ENCODE measurements at places on chromosomes 1 and 21.
A peak's percentile ranks its signal among the peaks of the same experiment; 100 is the strongest.

- DNase-seq, result no peak
Measured at GRCh38 chr1:2195785-2196184, 1.2 kb upstream of the FAAP20 start.

- no peak for DNase-seq
Measured at GRCh38 chr1:32877211-32878110, 6.7 kb upstream of the FNDC5 start.

DNA sequence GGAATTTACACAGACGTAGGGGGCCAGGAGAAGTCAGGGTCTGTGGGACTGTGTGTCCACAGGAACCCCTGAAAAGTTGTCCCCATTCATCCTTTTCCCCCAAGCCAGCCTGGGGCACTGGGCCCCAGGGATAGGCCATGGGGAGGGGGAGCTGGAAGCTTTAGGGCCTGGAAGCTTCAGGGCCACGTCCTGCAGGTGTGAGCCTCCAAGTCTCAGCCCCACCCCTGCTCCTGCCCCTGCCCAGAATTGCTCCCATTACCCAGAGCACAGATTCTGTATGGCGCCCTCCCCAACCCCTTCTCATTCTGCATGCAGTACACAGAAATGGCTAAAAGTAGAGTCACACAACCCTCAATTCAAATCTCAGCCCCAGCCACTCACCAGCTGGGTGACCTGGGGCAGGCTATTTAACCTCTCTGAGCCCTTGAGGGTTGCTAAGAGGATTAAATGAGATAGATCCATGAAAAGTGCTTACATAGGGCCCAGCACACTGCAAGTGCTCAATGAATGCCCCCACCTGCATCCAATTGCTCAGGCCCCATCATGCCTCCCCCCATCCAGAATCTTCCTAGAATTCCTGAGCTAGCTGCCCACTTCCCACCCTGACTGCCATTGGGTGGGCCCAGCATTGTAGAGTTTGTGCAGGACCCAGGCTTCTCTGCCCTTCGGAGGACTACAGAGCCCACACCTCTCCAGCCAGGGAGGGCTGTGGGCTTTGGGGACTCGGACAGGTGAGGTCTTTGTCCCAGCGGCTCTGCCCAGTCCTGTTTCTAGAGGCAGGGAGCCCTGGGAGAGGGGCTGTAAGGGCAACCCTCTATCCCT, 6.5 kb downstream of the RAP1GAP start:
- DNase-seq, result no peak

DNA sequence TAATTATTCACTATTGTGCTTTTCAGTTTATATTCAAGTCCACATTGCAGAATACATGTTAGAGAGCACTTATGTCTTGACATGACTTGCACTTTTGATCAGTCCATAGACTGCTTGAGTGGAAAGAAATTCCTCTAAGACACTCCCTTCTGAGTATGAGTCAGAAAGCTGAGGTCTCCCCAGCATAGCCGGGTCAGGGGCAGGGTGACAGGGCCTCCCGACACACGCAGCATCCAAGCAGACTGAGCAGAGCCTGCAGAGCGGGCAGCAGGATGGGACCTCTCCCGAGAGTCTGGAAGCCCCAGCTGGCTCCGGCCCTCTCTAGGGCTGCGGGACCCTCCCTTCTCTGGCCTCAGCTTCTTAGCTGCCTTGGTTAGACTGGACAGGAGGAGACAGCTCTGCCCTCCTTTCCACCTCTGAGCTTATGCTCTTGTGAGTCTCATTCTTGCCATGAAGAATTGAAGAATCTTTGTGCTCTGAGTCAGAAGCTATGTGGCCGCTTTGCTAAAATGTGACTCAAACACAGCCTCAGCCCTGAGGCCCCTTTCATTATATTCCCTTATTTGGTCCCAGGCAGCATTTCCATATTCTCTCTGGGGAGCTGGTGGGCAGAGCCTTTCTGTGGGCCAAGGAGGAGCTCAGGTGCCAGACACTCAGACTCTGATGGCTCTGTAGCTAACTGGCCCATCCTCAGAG, 11.2 kb upstream of the CAPN2 start:
- DNase-seq, result no peak

DNA sequence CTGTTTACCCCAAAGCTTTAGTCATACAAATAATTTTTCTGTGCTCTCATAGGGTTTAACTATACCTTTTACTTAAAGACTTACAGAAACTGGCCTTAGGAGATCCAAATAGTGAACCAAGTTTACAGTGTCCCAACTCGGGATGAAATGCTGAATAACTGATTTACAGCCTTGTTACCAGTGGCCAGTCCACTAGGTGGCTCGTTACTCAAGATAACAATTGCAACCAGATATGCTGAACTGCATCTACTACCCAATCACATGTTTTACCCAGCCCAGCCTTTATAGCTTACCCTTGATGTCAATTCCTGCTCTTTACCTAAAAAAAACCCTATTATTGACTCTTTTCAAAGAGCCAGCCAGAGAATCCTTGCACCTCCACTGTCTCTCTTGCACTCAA, 1148.8 kb upstream of the ADGRL4 start:
- DNase-seq, result no peak

- DNase-seq, result no peak
Measured at GRCh38 chr1:46594063-46594462, 10.0 kb downstream of the MKNK1 start.

DNA sequence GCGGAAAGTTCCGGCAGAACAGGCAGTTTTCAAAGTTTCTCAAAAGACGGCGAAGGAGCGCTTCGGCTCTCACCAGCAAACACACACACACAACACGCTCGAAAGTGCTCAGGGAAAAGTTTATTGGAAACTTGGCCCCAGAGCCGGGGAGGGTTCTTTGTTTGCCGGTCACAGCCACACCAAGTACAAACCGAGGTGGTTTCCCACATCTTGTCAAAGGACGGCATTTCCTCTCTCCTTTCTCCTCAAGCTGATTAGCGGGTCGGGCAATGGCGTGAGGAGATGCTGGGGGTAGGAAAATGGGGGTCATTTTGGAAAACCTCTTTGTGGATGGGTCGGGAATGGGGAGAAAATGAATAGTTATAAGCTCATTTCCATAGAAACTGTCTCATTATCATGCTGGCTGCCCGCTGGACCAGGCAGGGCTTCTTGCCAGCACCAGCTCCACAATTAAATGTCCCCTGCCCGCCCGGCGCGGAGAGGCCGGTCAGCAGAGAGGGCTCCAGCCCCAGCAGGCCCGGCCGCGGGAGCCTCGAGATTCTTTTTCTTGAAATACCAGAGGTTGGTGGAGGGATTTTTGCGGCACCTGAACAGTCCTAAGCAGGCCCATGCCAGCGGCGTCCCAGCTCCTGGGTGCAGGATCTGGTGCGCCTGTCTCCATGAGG, 92.3 kb downstream of the PRDM16 start:
- no peak for DNase-seq

- DNase-seq, result no peak
Measured at GRCh38 chr1:172663732-172664131, 4.8 kb downstream of the FASLG start.

GRCh38 chr1:210262167-210262896, 29.7 kb downstream of the SERTAD4 start:
- DNase-seq, result no peak

- DNase-seq, result no peak
Measured at GRCh38 chr1:223087291-223088255, 55.5 kb downstream of the TLR5 start.

- DNase-seq, result no peak
Measured at GRCh38 chr1:30920827-30921226, 12.3 kb upstream of the SDC3 start.

DNA sequence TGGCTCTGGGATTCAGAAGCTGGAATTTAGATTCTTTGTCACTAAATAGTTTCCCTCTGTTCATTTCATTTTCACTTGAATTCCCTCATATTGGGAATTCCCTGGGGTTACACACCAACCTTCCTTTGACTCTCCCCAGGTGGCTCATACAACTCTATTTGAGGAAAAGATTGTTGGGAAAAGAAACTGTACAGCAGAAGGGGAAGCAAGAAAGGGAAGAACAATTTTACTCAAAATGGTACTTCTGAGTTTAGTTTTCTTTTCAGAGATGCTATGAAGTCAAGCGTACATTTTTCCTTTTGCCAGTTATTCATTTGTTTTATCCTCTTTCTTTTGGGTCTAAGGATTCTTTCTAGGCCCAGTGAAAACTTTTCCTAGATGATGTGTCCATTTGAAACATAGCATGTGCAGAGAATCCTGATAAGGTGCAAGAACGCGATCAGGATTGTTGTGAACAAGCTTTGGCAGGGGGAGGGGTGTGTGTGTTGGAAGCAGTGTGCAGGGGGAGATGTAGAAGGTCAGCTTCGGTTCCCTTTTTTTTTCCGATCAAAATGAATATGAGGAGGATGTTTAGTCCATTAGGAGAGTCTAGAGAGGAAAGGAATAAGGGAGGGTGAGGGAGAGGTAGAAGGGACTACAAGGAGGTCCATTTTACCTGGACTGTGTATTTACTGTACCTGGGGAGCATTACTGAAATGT, 26.8 kb upstream of the CD1D start:
- no peak for DNase-seq

DNA sequence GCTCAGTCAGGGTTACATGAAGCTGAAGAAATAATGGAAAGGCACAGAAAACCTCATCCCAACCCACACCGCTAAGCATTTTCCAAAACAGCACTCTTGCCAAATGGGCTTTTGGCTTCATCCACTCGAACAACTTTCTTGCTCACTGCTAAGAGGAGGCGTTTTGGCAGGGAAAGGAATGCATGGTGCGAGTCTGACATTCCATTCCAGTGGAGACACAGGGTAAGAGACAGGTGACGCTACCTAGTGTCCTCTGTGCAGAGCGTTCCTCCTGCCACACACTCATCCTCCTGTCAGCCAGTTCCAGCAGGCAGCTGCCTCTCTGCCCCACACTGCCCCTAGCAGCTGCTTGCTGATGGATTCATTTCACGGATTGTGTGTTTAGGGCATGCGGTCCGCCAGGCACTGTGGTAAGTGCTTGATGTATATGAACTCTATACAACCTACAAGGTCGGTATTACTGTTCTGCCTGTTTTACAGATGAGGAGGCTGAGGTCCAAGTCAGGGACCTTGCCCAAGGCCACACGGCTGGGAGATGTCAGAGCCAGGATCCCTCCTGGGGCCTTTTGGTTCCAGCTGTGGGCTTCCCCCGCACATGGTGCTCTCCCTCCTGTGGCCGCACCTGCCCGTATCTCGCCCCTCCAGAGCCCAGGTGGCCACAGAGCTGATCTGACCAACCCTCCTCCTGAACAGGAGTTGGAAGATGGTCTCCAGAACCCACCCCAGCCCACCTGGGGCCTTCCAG, 25.7 kb upstream of the BACE2 start:
- DNase-seq, result no peak

- no peak for DNase-seq
Measured at GRCh38 chr1:3731583-3732433, 20.4 kb upstream of the CCDC27 start.

GRCh38 chr1:243287123-243287460, 31.3 kb downstream of the SDCCAG8 start:
- DNase-seq, result no peak

- DNase-seq, result peak; percentile 32
Measured at GRCh38 chr1:2528966-2529783, 888 bp downstream of the HES5 start.

GRCh38 chr1:10561497-10561896, 86.7 kb downstream of the PEX14 start:
- no peak for DNase-seq

DNA sequence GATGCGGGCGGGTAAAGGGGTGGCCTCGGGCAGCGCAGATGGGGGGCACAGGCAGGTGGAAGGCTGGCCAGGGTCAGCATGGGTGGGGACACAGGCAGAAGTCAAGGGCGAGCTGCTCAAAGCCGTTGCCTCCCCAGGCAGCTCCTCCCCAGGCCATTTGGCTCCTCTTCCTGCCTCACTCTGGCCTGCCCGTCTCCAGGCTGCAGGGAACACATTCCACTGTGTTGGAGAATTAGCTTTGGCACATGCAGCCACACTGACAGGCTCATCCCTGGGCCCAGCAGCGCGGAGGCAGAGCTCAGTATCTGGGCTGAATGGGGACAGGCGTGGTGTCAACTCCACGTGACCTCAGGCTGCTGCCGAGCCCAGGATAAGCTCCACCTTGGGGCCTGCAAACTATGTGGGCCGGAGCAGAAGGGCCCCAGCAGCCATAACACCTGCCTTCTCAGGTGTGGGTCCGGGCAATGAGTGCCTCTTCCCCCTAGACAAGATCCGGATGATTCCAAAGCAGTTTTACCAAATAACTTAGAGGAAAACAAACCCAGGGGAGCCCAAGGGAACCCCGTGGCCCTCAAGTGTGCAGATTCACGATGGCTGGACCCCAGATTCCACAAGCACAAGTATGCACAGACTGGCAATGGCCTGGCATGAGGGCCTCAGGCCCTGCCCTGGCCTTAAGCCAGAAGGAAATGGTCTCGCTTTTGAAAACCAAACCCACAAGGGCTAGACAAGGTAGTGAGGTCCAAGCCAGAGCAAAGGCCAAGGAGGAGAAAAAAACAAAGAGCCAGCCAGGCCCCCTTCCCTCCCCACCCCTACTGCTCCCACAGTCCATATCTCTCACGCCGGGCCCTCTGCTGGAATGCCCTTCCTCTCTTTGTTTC, 40.2 kb downstream of the HSPG2 start:
- no peak for DNase-seq

- DNase-seq, result no peak
Measured at GRCh38 chr21:38243732-38244406, 12.9 kb upstream of the KCNJ15 start.

- no peak for DNase-seq
Measured at GRCh38 chr1:44134071-44134920, 7.1 kb downstream of the KLF18 start.

GRCh38 chr1:162265983-162266382, 110.7 kb downstream of the SPATA46 start:
- DNase-seq, result no peak

GRCh38 chr1:17544776-17545350, 5.4 kb downstream of the ARHGEF10L start:
- no peak for DNase-seq

- no peak for DNase-seq
Measured at GRCh38 chr1:157133426-157133825, 4.8 kb downstream of the ETV3 start.

DNA sequence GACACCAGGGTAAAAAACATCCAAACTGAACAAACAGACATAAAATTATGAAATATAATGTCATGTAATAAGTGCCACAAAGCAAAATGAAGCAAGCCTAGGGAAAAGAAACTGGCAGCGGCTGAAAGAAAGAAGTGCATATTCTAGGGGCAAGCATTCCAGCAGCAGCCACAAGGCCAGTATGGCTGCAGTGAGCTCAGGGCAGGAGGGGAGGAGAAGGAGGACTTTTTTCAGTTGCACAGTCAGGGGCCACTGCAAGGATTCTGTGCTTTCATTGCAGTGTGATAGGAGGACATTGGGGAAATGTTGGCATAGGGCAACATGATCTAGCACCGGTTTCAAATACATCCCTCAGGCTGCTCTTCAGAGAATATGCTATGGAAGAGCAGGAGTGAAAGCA, 263.8 kb downstream of the NEGR1 start:
- no peak for DNase-seq

GRCh38 chr21:42452401-42453223, 43.4 kb downstream of the RSPH1 start:
- DNase-seq, result no peak

GRCh38 chr1:92837062-92837461, 5.2 kb downstream of the RPL5 start:
- DNase-seq, result no peak

DNA sequence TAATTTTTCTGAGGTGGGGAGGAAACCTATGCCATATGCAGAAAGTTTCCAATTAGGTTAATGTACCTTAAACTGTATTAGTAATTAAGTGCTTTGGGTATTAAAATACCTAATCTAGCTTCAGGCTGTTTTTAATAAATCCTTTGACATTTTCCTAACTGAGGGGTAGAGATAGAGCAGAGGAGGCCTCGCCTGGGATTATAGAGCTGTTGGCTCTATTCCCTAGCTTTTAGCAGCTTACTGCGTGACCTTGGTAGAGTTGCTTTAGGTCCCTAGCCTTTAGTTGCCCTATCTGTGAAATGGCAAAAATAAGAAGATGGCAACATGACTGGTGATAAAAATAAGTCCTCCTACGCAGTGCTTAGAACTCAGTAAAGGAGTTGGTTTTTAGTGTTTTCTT, 621.0 kb downstream of the LMO4 start:
- DNase-seq, result no peak

All from stimulated activated CD4-positive, alpha-beta T cell treated with anti-CD3 and anti-CD28 coated beads, Interleukin-1b, Interleukin-23, amount 100 ng/mL, for 1 hour (primary cell).